Ascending aorta (tissue), 2 donors: ENCODE measurements at places on chromosomes 16 and 17. TPM values are rescaled to one million over a fixed set of nuclear protein-coding genes. Genes with fewer than 3 reads are reported as not detected.

GRCh38 chr16:4525069-4525468, 13.5 kb downstream of the CDIP1 start:
- peaks cover 3% of the 10 kb centered on the region for H3K36me3 ChIP-seq
- H3K27me3 ChIP-seq, result no peaks in the 10 kb centered on the region
- H3K4me3 ChIP-seq, result no peak overlapping the region
- H3K4me1 ChIP-seq, result peaks cover 14% of the 10 kb centered on the region
- no peak overlapping the region for H3K27ac ChIP-seq

DNA sequence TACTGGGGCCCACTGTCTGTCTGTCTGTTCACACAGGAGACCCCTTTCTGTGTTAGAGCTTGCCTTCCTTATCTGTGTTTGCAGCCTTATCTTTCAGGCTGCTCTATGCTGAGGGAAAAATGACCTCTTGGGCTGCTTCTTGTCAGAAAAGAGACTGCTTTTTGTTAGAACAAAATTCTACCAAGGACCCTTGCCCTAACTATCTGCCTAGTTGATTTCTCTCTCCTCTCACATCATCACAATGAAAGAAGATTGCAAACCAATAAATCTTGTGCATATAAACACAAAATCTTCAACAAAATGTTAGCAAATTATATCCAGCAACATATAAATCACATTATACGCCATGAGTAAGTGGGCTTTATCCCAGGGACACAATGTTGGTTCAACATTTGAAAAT, 1117.7 kb downstream of the CDH11 start:
- no peaks in the 10 kb centered on the region for H3K36me3 ChIP-seq
- H3K27ac ChIP-seq, result no peak overlapping the region
- H3K27me3 ChIP-seq, result no peaks in the 10 kb centered on the region

DNA sequence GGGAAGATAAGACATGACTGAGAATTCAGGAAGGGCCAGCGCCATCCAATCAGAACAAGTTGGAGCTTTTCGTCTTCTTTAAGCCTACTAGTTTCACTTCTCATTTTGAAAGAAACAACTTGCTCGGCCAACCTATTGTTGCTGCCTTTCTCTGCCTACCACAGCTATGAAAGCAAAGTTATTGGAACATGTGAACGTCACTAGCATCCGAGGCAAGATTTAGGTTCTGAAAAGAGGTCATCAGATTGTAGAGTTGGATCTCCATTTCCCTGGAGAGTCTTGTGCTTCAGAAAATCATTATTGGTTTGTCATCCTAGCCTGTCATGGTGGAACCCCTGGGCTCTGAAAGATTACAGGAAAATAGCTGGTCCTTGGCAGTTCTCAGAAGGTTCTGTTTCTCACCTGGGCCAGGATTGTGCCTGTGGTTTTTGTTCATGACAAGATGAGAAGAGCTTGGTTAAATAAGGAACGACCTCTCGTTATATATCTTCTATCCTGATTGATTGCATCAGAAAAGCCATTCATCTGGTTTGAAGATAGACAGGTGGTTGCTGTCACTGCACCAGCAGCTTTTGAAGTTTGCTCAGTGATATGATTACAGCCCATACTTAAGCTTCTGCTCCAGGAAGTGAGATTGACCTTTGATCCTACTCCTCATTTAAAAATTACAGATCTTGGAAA, 25.3 kb downstream of the CDH13 start:
- no peaks in the 10 kb centered on the region for H3K27me3 ChIP-seq
- H3K4me3 ChIP-seq, result no peak overlapping the region
- H3K4me1 ChIP-seq, result no peaks in the 10 kb centered on the region

- H3K36me3 ChIP-seq, result no peaks in the 10 kb centered on the region
- H3K4me1 ChIP-seq, result peaks cover 23% of the 10 kb centered on the region
- peak; percentile 4 for DNase-seq
- H3K4me3 ChIP-seq, result no peak overlapping the region
Observed at GRCh38 chr17:19342611-19343255, 19.8 kb downstream of the B9D1 start.

- no peak overlapping the region for H3K4me3 ChIP-seq
- H3K36me3 ChIP-seq, result no peaks in the 10 kb centered on the region
- H3K27me3 ChIP-seq, result no peaks in the 10 kb centered on the region
Observed at GRCh38 chr16:67989322-67990017, 9.2 kb upstream of the DPEP3 start.

DNA sequence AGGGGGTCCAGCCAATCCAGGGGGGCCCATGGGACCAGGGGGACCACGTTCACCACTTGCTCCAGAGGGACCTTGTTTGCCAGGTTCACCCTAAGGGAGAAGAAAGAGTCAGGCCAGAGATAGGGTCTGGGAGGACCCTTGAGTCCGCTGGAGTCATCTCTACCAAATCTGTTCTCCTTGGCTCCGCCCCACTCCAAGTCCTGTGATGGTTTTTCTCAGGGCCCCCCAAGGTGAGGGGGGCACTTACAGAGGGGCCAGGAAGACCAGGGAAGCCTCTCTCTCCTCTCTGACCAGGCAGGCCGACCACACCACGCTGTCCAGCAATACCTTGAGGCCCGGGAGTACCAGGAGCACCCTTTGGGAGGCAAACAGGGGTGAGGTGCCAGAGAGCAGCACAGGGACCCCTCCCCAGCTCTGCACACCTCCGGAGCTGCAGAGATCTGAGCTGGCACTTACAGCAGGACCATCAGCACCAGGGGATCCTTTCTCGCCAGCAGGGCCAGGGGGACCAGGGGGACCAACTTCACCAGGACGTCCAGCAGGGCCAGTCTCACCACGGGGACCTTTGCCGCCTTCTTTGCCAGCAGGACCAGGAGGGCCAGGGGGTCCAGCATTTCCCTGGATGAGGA, 12.4 kb downstream of the COL1A1 start:
- H3K27ac ChIP-seq, result peak overlapping the region; percentile 99
- DNase-seq, result no peak
- H3K4me3 ChIP-seq, result no peak overlapping the region
- H3K27me3 ChIP-seq, result no peaks in the 10 kb centered on the region
- peaks cover 6% of the 10 kb centered on the region for H3K4me1 ChIP-seq

DNA sequence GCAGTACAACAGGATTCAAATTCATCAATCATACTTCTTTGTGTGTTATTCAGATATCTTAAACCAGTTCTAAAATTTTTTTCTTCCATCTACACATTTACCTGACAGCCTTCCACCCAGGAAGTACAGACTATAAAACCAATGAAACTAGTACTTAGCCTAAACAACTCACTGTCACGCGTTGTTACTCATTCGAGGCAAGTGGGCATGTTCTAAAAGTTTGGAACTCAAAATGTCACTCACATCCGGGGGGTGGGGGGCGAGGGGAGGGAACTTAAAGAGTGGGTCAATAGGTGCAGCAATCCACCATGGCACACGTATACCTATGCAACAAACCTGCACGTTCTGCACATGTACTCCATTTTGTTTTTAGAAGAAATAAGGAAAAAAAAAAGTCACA, 90.4 kb upstream of the PLEKHM1 start:
- no peak overlapping the region for H3K4me3 ChIP-seq
- H3K4me1 ChIP-seq, result no peaks in the 10 kb centered on the region
- no peaks in the 10 kb centered on the region for H3K27me3 ChIP-seq
- H3K27ac ChIP-seq, result no peak overlapping the region

DNA sequence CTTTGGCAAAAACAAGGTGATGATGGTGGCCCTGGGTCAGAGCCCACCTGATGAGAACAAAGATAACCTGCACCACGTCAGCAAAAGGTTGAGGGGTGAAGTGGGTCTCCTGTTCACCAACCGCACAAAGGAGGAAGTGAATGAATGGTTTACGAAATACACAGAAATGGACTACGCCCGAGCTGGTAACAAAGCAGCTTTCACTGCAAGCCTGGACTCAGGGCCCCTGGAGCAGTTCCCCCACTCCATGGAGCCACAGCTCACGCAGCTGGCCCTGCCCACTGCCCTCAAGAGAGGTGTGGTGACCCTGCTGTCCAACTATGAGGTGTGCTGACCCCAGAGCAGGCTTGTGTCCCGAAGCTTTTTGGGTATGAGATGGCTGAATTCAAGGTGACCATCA, 29.7 kb upstream of the DLX4 start:
- H3K27me3 ChIP-seq, result no peaks in the 10 kb centered on the region
- no peaks in the 10 kb centered on the region for H3K4me1 ChIP-seq
- no peak overlapping the region for H3K27ac ChIP-seq
- no peaks in the 10 kb centered on the region for H3K36me3 ChIP-seq

DNA sequence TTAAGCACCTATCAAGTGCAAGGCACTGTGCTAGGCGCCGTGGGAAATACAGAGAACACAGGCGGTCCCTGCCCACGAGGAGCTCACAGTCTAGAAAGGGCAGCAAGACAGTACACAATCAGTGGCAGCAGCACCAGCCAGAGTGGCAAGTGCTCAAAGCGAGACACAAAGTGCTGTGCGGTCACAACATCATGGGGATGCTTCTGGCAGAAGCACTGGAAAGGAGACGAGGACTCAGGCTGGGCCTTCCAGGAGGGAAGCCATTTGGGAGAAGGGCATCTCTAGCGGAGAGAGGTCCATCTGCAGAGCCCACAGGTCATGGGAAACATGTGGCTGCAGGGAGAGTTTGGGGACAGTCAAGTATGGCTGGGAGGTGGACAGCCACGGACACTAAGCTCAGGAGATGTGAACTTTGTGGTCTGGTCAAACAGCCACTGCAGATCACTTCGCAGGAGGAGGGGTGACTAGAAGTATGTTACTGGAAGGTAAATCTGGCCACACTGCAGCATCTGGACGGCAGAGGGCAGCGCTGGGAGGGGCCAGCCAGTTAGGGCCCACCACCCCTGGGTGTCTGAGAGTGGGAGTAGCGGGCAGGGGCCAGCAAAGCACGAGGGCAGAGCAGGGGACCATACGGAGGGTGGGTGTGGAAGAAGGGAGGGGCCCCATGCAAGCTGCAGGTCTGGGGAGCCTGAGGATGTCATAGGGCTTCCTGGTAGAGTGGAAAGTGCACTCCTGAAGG, 71.1 kb downstream of the N4BP1 start:
- no peak for DNase-seq
- H3K4me3 ChIP-seq, result no peak overlapping the region
- H3K36me3 ChIP-seq, result peaks cover 23% of the 10 kb centered on the region
- peak overlapping the region; percentile 86 for H3K27ac ChIP-seq
- H3K27me3 ChIP-seq, result no peaks in the 10 kb centered on the region
- peaks cover 18% of the 10 kb centered on the region for H3K4me1 ChIP-seq

GRCh38 chr16:16907089-16907488, 528.1 kb downstream of the NPIPA7 start:
- H3K4me1 ChIP-seq, result no peaks in the 10 kb centered on the region
- no peaks in the 10 kb centered on the region for H3K36me3 ChIP-seq
- no peak for DNase-seq
- no peaks in the 10 kb centered on the region for H3K27me3 ChIP-seq
- no peak overlapping the region for H3K27ac ChIP-seq

The CFDP1 gene
- 8.3 TPM for total RNA-seq

The TBC1D3K gene
- not detected for total RNA-seq

The SEPTIN1 gene
- not detected for total RNA-seq

The KRT27 gene
- not detected for total RNA-seq

The GPR139 gene
- not detected for total RNA-seq

The SARM1 gene
- total RNA-seq, result 121 TPM

The ZFHX3 gene
- 34.8 TPM for total RNA-seq

The KRTAP17-1 gene
- total RNA-seq, result not detected

The TMIGD1 gene
- total RNA-seq, result not detected

The CACNG4 gene
- total RNA-seq, result not detected

The MGAT5B gene
- total RNA-seq, result not detected

The ALOX15 gene
- not detected for total RNA-seq

The SCNN1B gene
- total RNA-seq, result 16.1 TPM

The PRSS53 gene
- 7.5 TPM for total RNA-seq
